ENCODE measurements at places on chromosomes 4 and X. TPM values are rescaled to one million over a fixed set of nuclear protein-coding genes. Genes with fewer than 3 reads are reported as not detected.
A peak's percentile ranks its signal among the peaks of the same experiment; 100 is the strongest.

GLRA3 gene
- not detected for total RNA-seq

MGARP gene
- total RNA-seq: not detected

BEX5 gene
- 2.4 TPM for total RNA-seq

DNA sequence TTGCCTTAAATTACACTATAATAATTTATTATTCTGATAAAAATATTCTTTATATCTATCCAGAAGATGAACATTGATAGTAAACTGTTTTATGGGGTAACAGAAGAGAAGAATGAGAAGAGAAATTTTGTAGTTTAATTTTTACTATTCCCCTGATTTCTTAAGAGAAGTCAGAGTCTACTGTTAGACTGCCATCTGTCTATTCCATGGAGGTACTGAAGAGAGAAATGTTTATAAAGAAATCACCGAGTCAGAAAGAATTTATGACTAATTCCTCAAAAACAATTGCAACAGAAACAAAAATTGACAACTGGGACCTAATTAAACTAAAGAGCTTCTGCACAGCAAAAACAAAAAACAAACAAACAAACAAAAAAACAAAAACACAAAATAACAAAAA, 149.9 kb downstream of the FGF16 start:
- no peak overlapping the region for H3K27ac ChIP-seq
- H3K4me3 ChIP-seq: no peak overlapping the region
- H3K36me3 ChIP-seq: peaks cover 19% of the 10 kb centered on the region
- no peak for DNase-seq
- peaks cover 8% of the 10 kb centered on the region for H3K4me1 ChIP-seq
- no peaks in the 10 kb centered on the region for H3K27me3 ChIP-seq

- H3K27ac ChIP-seq: no peak overlapping the region
- no peak for DNase-seq
- H3K4me3 ChIP-seq: no peak overlapping the region
- peaks cover 34% of the 10 kb centered on the region for H3K36me3 ChIP-seq
- H3K4me1 ChIP-seq: peaks cover 48% of the 10 kb centered on the region
These were observed 4.6 kb downstream of the SUV39H1 start for GRCh38 chrX:48700951-48701653.

DNA sequence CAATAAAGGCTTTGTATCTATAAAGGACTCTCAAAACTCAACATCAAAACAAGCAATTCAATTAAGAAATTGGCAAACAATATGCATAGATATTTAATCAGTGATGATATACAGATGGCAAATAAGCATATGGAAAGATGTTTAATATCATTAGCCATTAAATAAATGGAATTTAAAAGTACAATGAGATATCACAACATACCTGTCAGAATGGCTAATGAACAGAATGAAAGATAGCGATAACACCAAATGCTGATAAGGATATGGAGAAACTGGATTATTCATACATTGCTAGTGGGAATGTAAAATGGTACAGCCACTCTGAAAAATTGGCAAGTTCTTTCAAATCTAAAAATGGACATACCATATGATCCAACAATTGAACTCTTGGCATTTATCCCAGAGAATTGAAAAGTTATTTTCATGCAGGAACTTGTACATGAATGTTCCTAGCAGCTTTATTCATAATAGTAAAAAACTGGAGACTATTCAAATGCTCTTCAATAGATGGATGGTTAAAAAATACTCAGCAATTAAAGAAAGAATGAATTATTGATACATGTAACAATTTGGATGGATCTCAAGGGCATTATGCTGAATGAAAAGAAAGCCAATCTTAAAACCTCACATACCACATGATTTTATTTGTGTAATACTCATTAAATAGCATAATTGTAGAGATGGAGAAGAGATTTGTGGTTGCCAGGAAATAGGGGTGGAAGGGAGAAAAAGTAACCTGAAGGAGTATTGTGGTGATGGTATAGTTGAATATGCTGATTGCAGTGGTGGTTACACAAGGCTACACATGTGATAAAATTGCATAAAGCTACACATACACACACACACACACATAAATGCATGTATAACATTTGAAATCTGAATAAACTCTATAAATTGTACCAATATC, 45.9 kb upstream of the ALG13 start:
- no peaks in the 10 kb centered on the region for H3K27me3 ChIP-seq
- H3K36me3 ChIP-seq: no peaks in the 10 kb centered on the region
- H3K27ac ChIP-seq: no peak overlapping the region
- H3K4me1 ChIP-seq: no peaks in the 10 kb centered on the region
- H3K4me3 ChIP-seq: no peak overlapping the region
- no peak for DNase-seq

DNA sequence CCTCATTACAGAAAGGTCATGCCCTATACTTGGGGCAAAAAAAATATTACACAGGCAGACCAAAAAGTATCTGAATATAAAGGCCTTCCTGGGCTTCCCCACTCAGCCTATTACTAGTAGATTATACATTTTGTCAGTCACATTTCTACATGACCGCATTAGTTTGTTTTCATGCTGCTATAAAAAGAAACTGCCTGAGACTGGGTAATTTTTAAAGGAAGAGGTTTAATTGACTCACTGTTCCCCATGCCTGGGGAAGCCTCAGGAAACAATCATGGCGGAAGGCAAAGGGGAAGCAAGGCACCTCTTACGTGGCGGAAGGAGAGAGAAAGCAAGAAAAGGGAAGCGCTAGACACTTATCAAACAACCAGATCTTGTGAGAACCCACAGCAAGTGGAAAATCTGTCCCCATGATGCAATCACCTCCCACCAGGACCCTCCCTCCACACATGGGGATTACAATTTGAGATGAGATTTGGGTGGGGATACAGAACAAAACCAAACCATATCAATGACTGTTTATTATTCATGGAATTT, 1312.0 kb downstream of the PCDH7 start:
- H3K27me3 ChIP-seq: no peaks in the 10 kb centered on the region
- DNase-seq: no peak
- H3K4me3 ChIP-seq: no peak overlapping the region
- no peak overlapping the region for H3K27ac ChIP-seq

- peaks cover 45% of the 10 kb centered on the region for H3K4me1 ChIP-seq
- H3K4me3 ChIP-seq: peak overlapping the region; percentile 87
- H3K36me3 ChIP-seq: peaks cover under 1% of the 10 kb centered on the region
- peak overlapping the region; percentile 95 for H3K27ac ChIP-seq
- DNase-seq: no peak
- H3K27me3 ChIP-seq: no peaks in the 10 kb centered on the region
These were observed 882 bp upstream of the STIM2 start for GRCh38 chr4:26859762-26860156.

- DNase-seq: no peak
- H3K36me3 ChIP-seq: no peaks in the 10 kb centered on the region
- no peaks in the 10 kb centered on the region for H3K27me3 ChIP-seq
- no peaks in the 10 kb centered on the region for H3K4me1 ChIP-seq
These were observed 425.8 kb upstream of the PABPC4L start for GRCh38 chr4:134627366-134627765.

- no peaks in the 10 kb centered on the region for H3K4me1 ChIP-seq
- no peak overlapping the region for H3K27ac ChIP-seq
- no peaks in the 10 kb centered on the region for H3K36me3 ChIP-seq
- DNase-seq: no peak
These were observed 261.5 kb upstream of the IGFBP7 start for GRCh38 chr4:57371671-57372070.

DNA sequence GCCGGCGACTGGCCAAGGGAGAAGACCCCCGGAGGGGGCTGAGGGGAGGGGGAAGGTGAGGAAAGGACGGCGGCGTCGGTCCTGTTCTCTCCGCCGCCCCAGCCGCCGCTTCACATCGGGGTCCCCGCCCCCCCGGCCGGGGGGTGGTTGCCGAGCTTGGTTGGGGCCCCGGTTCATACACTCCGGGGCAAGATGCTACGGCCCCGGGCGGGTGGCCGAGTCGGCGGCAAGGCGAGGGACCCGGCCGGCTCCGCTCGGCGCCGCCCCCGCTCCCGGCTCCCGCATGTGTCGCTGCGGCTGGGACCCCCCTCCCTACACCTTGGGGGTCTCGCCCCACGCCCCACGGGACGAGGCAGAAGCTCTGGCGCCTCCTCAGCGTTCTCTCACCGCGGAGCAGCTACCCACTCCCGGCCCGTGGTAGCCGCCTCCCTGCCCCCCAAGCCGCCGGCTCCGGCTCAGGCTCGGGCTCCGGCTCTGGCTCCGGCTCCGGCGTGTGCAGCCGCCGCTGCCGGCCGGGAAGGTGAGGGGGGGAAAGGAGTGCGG, 461 bp downstream of the FBXW7 start:
- H3K36me3 ChIP-seq: peaks cover 28% of the 10 kb centered on the region
- DNase-seq: peak; percentile 58
- peak overlapping the region; percentile 85 for H3K4me3 ChIP-seq

DNA sequence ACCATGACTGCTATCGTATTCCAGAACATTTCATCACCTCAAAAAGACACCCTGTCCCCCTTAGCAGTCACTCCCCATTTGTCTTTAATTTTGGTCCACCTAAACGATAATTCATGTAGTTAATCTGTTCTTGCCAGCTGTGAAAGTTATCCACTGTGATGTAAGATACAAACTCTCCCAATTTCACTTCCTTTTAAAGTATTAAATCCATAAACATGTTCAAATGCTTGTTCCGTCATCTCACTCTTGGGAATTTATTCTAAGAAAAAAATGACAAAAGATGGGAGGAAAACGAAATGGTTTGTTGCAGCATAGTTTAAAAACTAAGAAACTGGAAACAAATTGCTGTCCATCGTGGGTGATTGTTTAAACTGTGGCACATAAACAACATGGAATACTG, 53.7 kb upstream of the IRF2 start:
- no peaks in the 10 kb centered on the region for H3K27me3 ChIP-seq
- peaks cover 23% of the 10 kb centered on the region for H3K4me1 ChIP-seq
- no peak overlapping the region for H3K27ac ChIP-seq
